ENCODE measurements at places on chromosomes 2 and 18. TPM values are rescaled to one million over a fixed set of nuclear protein-coding genes. Genes with fewer than 3 reads are reported as not detected.

GRCh38 chr2:37829202-37829601 is 95.9 kb upstream of the RMDN2 start:
- DNase-seq = no peak

The CROCC2 gene
- total RNA-seq = not detected

The HOXD13 gene
- total RNA-seq = not detected

- no peak for DNase-seq
Observed at GRCh38 chr2:217562871-217563480, 439.8 kb downstream of the TNS1 start.

DNA sequence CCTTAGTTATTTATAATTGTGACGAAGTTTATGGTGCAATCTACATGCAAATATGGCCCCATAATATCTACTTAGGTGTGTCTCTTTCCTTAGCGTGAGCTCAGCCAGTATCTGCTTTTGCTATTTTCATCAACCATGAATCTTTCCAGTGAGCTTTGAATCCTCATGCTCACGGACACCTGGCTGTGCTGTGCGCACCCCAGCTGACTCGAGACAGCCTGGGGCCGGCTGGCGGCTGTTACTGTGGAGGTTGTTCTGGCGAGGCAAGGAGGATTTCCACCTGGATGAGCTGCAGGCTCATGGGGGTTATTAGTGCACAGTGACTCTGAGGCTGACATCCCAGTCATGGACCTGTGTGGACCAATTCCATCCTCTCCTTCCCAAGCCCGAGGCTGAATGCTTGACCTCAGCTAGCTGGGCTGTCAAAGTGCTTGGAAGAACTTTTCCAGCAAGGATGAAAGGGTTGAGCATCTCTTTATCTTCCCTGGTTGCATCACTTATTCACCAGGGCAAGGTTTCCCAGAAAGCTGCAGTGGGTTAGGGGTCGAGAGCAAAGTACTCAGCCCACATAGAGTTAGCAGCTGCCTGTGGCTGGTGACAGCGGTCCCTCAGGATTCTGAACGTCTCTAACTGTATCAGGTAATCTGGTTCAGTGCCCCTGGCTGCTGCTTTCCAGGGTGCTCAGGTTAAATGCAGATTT is 141.7 kb downstream of the ARL4C start:
- peak; percentile 85 for DNase-seq

DNA sequence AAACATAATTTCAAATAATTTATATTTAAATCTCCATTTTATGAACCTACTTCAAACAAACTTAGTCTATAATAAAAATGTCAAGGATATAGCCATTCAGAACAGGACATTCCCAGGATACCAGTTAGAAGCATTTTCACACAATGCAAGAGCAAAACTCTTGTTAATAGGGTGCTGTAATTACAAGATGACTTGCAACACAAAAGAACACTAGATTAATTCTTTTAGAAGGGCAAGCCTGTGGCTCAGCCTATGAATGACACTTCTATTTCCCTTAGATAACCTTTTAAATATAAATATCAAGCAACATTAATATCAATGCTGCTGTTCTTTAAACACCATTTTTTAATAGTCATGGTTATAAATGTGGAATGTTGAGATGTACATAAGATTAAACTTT is 157.9 kb upstream of the SCN7A start:
- no peak for DNase-seq

DNA sequence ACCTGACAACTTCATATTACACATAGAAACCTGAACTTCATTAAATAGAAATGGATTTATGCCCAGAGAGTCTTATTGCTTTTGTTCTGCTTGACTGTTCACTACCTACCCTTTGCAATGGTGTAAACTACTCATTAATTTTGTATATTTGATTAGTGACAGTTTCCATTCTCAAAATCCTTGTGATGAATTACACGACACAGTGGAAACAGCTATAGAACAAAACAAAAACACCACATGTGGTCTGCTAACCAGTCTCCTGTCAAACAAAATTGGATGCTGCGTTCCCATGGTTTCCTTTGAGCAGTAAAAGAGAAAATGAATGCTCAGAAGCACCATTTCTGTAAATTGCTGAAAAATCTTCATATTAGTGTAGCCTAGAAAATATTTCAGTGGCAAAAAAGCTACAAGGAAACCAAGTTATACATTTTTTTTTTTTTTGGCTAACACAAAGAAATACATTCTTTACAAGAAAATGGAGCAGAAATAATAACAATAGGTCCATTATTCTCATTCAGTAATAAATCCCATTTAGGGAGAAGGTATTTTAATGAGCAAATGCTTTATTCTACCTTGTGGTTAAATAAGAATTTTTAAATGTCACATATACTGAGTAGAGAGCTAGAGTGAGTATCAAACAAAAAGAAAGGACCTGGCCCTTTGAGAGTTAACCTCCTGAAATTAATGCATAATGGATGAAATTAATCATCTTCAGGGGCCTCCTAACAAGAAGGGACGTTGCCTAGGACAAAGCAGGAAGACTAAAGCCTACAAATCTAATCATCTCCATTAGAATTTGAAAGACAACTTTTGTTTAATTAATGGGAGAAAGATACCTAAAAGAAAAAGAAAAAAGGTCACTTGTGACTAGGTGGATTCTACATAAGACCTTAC is 355.1 kb upstream of the ZC3H15 start:
- no peak for DNase-seq

The TMEM200C gene
- total RNA-seq = 0.05 TPM

- DNase-seq = no peak
Observed at GRCh38 chr2:165796129-165796528, 2.1 kb upstream of the GALNT3 start.

GRCh38 chr18:58896268-58896667 is 31.6 kb downstream of the ZNF532 start:
- DNase-seq = no peak

The LBH gene
- total RNA-seq = 159 TPM

GRCh38 chr2:232348936-232349335 is 29.6 kb upstream of the ALPP start:
- DNase-seq = peak; percentile 29

DNA sequence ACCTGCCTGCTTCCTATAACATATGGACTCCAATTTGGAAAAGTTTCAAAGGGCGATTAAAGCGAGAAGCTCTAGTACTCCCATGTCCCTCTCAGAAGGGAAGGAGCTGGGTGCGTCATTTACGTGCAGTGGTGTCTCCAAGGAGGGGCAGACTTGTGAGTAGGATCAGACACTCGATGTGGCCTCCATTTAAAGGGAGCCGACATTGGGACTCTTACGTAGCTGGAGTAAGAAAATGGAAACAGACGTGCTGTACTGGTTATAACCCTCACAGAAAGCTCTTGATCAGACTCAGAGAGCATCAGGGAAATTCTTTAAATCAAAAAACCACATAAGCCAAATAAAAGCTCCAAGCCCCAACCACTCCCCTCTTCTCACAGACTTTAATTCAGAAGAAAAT is 198.5 kb downstream of the KLHL29 start:
- DNase-seq = no peak

DNA sequence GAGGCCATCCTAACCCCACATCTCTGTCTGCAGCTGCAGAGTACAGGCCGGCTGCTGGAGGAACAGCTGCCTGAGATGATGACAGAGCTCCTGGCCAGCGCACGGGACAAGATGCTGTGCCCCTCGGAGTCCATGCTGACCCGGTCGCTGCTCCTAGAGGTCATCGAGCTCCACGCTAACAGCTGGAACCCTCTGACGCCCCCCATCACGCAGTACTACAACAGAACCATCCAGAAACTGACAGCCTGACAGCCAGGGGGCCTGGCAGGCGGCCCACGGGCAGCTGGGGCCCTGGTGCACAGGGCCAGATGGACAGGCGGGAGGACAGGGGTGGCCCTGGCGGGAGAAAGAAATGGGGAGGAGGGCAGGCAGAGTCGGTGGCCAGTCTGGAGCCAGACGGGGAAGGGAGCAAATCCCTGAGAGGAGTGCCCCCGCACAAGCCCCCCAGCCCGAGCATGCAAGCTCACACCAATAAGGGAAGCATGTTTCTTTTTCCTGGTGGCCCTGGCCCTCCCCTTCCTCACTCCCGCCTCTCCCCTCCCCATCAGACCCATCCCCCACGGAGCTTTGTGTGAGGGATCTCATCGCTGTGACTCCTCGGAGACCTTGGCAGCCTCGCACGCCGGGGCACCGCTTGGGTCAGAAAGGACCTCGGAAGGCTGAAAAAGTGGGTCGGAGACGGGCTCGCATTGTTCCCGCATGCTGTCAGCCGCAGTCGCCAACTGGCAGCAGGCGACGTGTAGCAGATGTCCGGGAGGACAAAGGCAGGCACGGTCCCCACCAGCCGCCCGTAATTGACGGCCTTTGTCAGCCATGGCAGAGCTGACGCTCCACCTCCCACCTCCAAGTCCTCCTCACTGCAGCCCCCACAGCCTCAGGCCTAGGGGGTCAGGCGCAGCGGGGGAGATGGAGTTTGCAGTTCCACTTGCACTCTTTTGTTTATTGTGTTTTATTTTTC is 91.2 kb downstream of the SMAD7 start:
- DNase-seq = no peak

Data from Caco-2 (cell line).